ENCODE measurements at places on chromosomes 3 and 15.
A peak's percentile ranks its signal among the peaks of the same experiment; 100 is the strongest.

GRCh38 chr3:127209840-127210653 is 17.1 kb downstream of the PRR23E start:
- H3K27ac ChIP-seq, result no peak overlapping the region
- no peak overlapping the region for H3K4me3 ChIP-seq
- no peak for DNase-seq
- H3K4me1 ChIP-seq, result no peaks in the 10 kb centered on the region
- H3K36me3 ChIP-seq, result no peaks in the 10 kb centered on the region

DNA sequence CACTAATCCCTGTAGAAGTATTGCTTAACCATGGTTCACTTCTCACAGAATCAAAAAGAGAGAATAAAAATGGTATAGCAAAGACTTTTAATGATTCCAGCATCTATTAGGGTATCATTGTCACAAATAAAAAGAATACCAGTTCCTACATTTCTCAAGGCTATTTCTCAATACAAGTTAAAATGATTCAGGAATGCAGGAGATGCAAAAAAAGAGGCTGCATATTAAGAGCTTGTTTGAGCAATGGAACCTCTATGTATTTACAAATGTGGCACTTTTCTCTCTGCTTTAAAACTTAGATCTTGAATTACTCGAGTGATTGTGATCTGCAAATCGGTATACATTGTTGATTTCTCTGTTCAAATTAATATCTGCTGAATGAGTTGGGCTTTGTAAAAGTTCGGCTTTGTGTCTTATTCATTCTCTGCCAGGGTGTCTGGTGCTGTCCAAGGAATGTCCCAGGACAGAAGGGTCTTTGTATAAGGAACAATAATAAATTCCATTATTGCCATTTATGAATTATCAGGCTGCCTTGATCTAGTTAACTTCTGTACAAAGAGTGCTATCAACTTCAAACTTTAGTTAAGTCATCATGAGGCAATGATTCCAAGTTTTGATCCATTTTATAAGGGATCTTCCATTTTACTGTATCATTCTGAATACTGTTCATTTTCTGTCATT is 364.2 kb downstream of the RBMS3 start:
- no peaks in the 10 kb centered on the region for H3K4me1 ChIP-seq
- H3K36me3 ChIP-seq, result no peaks in the 10 kb centered on the region
- H3K27ac ChIP-seq, result no peak overlapping the region
- no peak overlapping the region for H3K4me3 ChIP-seq
- DNase-seq, result no peak

GRCh38 chr15:98676586-98677270 is 28.4 kb downstream of the IGF1R start:
- no peak for DNase-seq
- H3K4me3 ChIP-seq, result no peak overlapping the region
- peaks cover 11% of the 10 kb centered on the region for H3K4me1 ChIP-seq
- peak overlapping the region; percentile 53 for H3K27ac ChIP-seq
- H3K27me3 ChIP-seq, result no peaks in the 10 kb centered on the region

DNA sequence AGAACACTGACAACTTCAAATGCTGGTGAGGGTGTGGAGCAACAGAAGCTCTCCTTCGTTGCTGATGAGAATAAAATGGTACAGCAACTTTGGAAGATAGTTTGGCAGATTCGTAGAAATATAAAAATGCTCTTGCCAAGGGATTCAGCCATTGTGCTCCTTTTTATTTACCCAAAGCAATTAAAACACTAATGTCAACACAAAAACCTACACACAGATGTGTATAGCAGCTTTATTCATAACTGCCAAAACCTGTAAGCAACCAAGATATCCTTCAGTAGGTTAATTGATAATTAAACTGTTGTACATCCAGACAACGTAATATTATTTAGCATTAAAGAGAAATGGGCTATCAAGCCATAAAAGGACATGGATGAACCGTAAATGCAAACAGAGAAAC is 37.8 kb upstream of the LSAMP start:
- H3K27ac ChIP-seq, result no peak overlapping the region
- H3K36me3 ChIP-seq, result no peaks in the 10 kb centered on the region
- DNase-seq, result no peak
- no peaks in the 10 kb centered on the region for H3K4me1 ChIP-seq
- no peaks in the 10 kb centered on the region for H3K27me3 ChIP-seq
- no peak overlapping the region for H3K4me3 ChIP-seq

Measured in mesenchymal stem cell (in vitro differentiated cells and primary cell).